ENCODE measurements at places on chromosomes 3 and 15.

DNA sequence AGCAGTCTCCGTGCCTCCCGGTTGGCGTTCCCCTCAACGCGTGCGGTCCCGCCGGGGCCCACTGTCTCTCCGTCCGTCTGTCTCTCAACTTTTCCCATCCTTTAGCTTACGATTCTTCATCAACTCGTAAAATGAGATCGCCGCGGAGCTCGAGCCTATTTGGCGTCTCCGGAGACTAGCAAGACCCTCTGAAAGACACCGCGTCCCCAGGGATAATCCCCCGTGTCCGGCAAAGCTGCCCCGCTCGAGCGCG is 3.4 kb downstream of the GATA2 start:
- no peak for DNase-seq

GRCh38 chr3:108125550-108126071 is 34.8 kb upstream of the CD47 start:
- DNase-seq: no peak

GRCh38 chr3:19632099-19633074 is 301.6 kb downstream of the EFHB start:
- no peak for DNase-seq

GRCh38 chr3:167241048-167241845 is 138.8 kb downstream of the ZBBX start:
- DNase-seq: no peak

- no peak for DNase-seq
These were observed 25.3 kb upstream of the ZNF770 start for GRCh38 chr15:35013370-35013769.

DNA sequence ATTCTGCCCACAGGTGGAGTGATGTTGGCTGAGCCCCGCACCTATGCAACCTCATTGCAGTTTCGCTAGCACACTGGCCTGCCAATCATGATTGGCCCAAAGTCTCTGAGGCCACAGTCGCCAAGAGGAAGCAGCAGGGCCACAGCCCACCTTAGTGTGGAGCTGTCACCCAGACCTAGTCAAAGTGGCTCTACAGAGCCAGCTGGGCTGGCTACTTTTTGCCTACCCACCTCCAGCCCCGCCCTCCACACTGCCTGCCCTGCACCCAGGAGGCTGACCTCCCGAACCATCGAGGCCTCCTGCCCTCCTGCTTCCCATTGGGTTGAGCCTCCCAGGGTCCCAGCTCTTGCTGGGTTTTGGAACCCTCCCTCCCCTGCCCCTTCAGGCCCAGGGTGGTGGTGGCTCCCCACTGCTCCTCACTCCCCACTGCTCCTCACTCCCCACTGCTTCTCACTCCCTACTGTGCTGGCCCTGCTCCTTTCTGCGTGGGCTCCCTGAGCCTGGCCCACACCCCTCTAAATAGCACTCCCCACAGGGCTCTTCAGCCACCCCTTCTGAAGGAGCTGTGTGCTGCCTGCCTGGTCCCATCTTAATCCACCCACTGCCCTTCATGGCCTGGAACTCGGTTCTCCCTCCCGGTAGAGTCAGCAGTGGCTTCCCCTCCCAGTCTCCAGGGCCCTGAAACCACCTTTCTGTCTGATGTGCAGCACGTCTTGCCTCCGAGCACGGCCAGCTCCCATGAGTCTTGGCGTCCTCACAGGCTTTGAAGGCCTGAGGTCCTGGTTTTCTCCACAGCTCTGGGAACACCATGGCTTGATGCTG is 89.3 kb downstream of the WNT7A start:
- no peak for DNase-seq

DNA sequence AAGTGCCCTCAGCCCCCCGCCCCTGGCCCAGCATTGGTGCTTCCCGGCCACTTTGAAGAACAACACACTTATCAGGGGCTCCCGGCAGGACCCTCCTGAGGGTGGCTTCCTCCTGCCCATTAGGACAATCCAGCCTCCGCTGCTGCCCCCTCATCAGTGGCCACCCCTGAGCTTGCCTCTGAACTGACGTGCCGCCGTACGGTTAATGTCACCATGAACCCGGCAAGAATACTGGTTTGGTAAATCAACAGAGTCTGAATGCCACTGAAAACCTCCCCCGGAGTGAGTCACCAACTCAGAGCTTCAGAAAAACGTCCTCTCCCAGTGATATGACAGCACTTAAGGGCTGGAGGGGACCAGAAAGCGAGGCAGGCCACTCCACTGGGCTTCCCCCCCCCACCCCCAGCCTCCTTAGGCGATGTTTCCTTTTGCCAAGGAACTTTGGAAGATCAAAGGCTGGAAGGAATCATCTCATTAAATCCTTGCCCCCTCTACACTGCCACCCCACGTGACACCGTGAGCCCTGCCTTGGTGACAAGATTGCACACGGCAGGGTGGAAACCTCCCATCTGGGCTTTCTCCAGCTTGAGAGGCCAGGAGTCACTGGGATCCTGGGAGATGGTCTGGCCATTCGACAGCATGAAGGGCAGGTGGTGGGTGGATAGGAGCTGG is 142.1 kb downstream of the NUP210 start:
- peak; percentile 9 for DNase-seq

DNA sequence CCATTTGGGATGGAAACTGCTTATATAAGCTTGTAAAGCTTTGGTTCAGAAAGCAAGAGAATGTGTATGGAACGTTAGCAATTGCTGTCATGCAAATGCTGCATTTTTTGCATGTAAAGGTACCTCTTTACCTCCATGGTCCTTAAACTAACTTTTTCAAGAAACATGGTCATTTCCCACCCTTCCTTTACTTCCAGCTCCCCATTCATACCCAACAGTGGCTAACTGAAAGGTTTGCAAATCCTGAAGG is 84.3 kb downstream of the SMAD3 start:
- DNase-seq: no peak

- no peak for DNase-seq
These were observed 66.6 kb downstream of the PDZRN3 start for GRCh38 chr3:73557986-73558726.

DNA sequence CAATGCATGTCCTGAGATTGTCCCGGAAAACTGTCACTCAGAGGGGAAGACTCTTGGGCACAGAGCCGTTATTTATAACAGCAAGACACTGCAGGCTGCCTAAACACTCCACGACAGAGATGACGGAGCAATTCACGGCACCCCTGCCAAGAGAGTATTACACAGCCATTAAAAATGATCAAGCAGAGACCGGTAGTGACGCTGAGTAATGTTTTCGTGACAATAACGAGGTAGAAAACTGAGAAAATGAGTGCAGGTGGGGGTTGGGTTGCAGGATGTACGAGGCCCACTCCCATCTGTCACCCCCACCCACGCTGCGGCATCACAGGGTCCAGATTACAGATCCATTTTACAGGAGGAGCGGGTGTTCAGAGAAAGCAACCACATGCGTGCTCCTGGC is 58.9 kb upstream of the LINGO1 start:
- DNase-seq: no peak

GRCh38 chr3:39935261-39935660 is 125.9 kb downstream of the MYRIP start:
- DNase-seq: no peak

- DNase-seq: no peak
These were observed 43.7 kb upstream of the KCNMB2 start for GRCh38 chr3:178492491-178492890.

DNA sequence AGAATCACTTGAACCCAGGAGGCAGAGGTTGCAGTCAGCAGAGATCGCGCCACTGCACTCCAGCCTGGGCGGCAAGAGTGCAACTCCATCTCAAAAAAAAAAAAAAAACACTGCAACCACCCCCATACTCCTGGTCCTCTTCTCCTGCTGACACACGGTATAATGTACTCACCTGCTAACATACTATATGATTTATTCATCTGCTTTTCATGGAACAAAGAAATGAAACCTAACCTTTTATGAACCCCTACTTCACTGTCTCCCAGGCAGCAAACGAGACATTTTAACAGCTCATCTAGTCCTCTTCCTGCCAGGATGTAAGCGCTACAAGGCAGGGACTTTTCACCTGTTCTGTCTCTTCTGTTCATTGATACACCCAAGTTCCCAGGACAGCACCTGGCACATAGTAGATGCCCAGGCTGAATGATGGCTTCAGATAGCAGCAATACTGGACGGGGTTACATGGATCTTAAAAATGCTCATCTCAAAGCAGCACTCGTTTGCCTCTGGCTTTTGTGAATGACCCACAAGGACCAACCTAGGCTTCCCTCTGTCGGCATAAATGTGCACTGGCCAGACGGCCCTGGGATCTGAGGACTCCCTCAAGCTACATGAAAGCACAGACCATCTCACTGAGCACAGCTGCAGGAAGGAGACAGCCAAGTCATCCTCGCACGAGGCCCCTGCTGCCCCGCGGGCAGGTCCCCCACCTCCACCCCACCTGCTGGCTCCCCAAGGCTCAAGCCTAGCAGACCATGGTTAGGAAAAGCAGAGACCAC is 20.3 kb downstream of the XXYLT1 start:
- no peak for DNase-seq

DNA sequence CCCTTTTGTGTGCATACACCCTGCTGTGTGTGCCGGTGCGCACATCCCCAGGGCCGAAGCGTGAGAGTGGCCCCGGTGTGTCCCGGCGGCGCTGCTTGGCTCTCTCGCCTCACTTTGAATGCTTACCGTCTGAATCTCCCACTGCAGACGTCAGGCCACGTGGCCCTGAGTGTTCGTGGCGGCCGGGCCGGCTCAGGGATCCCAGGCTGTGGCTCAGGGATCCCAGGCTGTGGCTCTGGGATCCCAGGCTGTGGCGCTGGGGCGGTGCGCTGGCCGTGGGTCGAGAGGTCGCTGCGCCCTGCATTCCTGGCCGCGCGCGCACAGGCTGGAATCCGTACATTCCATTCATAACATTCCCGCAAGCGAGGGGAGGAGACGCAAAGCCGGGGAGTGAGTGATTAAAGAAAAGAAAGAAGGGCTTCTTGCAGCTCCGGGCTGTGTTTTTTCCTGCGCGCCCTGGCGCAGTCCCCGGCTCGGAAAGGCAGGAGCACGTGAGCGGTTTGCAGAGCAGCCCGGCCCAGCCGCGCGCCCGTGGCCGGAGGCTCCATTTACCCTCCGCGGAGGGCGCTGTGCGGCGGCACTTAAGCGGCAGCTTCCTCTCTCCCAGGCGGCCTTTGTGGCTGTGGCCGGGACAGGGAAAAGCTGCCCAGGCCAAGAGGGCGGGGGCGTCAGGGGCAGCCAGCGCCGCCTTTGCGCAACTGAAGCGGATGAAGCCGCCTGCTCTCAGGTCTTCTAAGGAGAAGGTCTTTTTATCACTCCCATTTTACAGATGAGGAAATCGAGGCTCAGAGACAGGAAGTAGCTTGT is 87.0 kb upstream of the ALDH1L1 start:
- peak; percentile 56 for DNase-seq

DNA sequence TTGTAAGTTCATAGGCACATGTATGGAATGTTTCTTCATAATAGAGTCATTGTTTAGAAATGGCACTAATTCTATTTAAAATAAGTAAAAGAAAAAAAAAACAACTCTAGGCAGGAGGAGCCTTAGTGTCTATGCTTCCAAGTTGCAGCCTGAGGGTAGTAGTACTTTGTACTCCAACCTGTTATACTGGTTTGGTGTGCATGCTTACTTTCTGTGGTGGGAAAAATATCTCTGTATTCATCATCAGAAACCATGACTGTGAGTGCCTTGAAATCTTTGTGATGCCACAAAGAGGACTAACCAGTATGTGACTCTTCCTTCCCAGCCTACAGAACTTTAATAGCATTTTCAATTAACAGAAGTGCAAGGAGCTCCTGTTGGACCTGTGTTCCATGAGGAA is 4.4 kb downstream of the NAALADL2 start:
- DNase-seq: no peak

DNA sequence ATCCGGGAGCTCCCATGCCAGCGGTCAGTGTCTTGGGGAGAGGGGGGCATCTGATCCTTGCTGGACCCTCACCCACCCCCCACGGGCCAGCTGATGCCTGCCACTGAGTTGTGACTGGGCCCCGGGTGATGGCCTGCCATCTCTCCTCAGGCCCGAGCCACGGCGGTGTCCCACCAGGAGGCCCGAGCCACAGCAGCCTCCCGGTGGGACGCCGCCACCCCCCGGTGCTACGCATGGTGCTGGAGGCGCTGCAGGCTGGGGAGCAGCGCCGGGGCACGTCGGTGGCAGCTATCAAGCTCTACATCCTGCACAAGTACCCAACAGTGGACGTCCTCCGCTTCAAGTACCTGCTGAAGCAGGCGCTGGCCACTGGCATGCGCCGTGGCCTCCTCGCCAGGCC is 4.3 kb downstream of the H1-8 start:
- no peak for DNase-seq

DNA sequence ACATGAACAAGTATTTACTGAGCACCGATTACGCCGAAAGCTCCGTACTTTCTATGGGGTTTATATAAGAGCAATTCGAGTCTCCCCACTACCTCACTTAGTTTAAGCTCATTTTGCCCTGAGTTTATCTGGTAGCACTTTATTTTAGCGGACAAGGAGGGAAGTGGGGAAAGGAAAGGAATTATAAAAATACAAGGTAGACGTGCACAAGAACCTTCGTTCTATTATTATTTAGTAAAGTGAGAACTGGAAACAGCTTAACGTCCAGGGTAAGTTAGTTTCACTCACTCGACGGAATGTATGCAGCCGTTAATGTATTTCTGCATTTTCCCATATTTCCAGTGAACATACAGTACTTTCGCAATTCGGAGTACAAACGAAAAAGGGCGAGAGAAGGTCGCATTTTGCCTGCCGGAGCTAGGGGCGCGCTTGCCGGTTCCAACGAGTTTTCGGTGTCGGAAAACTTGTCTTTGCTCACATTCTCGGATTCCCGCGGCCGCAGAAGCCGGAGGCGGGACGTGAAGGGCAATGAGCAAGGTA is 1.2 kb upstream of the STT3B start:
- no peak for DNase-seq

- no peak for DNase-seq
These were observed 26.8 kb upstream of the ELP6 start for GRCh38 chr3:47540281-47540680.

DNA sequence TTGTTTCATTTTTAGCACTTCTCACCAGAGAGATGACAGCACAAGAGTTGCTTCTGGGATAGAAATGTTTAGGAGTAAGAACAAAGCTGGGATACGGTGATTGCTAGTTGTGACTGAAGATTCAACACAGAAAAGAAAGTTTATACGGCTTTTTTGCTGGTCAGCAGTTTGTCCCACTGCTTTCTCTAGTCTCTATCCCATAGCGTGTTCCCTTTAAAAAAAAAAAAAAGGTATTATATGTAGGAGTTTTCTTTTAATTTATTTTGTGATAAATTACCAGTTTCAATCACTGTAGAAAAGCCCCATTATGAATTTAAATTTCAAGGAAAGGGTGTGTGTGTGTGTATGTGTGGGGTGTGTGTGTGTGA is 48.0 kb downstream of the PGPEP1L start:
- DNase-seq: no peak

DNA sequence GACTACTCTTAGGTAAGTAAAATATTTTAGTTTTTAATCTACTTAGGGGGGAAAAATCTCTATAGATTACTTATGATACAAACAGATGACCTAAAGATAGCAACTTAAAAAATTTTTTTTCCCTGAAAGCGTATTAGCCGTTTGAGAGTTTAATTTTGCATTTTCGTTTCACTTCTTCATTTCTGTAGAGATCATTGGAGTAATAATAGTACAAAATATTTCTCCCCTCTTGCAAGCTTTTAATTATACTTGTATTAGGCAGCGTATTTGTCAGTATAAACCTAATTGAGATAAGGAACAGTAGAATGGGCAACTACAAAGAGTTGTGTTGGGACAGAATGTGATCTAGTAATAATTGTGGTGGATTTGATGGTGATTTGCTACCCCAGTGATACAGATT is 10.3 kb downstream of the SKIL start:
- no peak for DNase-seq

All from non-pigmented ciliary epithelial cell (primary cell).